Lower lobe of right lung (tissue), 2 donors: ENCODE measurements at places on chromosomes 7 and 10. TPM values are rescaled to one million over a fixed set of nuclear protein-coding genes. Genes with fewer than 3 reads are reported as not detected.

DNA sequence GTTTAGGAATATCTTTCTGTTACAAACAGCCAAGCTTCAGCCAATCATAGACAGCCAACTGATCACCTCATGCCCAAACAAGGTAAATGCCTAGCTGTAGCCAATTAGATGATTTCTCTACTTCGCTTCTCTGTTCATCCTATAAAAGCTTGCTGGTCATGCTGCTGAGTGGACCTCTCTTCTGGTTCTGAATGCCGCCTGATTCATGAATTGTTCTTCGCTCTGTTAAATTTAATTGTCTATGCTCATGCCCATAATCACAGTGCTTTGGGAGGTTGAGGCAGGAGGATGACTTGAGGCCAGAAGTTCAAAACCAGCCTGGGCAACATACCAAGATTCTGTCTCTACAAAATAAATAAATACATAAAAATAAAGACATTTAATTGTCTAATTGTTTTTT lies 698.1 kb upstream of the NRP1 start:
- DNase-seq, result no peak

DNA sequence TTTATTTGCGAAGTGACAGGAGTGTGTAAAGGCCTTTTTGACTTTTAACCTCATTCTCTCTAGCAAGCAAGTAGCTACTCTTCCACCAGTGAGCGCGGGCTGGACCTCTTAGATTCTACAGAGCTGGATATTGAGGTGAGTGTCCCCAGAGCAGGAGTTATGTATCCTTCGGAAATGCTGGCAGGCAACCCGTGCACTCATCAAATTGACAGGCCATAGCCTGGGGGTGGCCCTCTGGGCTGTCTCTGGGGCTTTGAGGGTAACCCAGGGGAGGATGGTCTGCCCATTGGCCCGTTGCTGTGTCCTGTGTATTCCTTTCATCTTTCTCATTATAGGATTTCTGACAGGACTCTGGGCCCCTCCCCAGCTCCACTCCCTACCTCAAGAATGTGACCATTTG lies 6.1 kb upstream of the PVRIG start:
- no peak for DNase-seq

DNA sequence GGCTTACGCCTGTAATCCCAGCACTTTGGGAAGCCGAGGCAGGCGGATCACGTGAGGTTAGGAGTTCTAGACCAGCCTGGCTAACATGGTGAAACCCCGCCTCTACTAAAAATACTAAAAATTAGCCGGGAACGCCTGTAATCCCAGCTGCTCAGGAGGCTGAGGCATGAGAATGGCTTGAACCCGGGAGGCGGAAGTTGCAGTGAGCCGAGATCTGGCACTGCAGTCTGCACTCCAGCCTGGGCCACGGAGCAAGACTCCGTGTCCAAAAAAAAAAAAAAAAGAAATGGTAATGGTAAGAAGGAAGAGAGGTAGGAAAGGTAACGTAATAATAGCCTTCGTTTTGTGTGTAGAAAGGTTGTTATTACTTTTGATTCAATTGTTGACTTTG lies 1.2 kb downstream of the HSPA14 start:
- no peak for DNase-seq

The MAPK8 gene
- 47.9 TPM for total RNA-seq

DNA sequence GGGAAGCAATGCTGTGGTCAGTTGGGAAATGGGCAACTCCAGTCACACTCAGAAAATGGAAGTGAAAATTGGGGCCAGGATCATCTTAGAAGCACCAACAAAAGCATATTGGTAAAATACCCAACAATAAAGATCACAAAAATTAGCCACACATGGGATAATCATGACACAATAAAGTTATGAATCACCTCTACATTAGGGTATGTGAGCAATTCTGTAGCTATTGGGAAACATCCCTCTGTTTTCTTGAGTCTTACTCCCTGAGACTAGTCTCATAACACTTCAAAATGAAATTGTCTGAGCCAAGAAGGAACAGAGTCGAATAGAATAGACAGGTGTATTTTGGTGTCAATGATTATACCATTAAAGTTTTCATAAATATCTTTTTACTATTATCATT lies 178.3 kb downstream of the DYNC1I1 start:
- no peak for DNase-seq
